ENCODE measurements at places on chromosomes 11 and 22.

GRCh38 chr11:24043842-24044241 lies 453.0 kb upstream of the LUZP2 start:
- no peak for DNase-seq

DNA sequence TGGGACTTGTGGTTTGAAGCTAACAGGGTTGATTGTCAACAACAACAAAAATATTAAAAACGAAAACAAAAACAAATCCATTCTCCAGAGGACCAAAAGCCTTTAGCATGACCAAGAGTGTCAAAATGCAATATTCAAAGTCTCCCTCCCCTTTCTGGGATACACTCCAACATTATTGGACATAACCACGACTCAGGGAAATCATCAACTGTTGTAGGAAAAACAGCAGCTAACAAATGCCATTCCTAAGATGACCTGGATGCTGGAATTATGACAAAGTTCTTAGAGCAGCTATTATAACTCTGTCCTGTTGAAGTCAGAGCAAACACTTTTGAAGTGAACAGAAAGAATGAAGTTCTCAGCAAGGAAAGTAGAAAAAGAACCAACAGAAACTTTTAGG lies 143.0 kb downstream of the TMEM135 start:
- no peak for DNase-seq

DNA sequence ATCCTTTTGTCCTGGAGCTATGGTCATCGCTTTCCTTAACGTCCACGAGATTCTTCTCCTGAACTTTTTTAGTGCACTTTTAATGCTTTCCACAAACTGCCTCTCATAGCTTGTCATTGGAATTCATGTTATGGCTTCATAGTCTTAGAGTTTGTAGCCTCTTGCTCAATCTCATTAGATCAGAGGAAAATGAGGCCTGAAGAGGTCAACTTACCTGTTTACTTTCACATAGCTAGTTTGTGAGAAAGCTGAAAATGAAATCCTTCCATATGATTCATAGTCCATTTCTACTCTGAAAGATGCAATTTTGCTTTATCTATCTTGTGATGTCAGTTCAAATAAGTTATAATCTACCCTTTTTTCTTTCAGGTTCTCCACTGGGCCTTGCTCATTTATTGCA lies 1747.2 kb upstream of the RAG2 start:
- DNase-seq: no peak

DNA sequence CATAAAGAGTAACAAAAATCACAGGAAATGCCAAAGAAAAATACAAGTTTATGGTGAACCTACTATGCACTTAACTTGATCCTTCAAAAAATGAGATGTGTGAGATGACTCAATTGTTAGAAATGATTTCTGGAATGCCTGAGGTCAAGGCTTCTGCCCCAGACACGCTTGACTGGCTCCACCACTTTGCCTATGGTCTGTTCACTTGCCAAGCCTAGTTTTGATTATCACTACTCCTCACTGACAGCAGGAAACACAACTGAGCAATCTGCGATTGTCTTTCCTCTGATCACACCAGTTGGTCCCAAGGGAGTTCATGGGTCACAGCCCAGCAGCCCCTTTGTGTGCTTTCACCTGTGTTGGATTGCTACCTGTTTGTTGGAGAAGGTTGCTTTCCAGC lies 20.6 kb upstream of the PRDM10 start:
- peak; percentile 58 for DNase-seq

DNA sequence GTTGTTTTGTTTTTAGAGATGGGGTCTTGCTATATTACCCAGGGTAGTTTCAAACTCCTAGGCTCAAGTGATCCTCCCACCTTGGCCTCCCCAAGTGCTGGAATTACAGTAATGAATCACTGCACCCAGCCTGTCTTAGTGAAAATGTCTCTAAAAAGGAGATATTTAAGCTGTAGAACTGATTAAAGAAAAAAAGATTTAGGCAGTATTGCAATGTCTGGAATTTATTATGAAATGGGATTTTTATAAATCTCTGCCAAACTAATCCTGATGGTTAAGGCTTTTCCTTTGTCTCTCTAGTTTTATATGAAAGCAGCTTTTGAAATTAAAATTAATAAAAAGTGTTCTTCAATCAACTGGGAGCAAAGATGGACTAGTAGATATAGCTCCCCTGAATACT lies 2.1 kb downstream of the PLAAT3 start:
- DNase-seq: no peak

DNA sequence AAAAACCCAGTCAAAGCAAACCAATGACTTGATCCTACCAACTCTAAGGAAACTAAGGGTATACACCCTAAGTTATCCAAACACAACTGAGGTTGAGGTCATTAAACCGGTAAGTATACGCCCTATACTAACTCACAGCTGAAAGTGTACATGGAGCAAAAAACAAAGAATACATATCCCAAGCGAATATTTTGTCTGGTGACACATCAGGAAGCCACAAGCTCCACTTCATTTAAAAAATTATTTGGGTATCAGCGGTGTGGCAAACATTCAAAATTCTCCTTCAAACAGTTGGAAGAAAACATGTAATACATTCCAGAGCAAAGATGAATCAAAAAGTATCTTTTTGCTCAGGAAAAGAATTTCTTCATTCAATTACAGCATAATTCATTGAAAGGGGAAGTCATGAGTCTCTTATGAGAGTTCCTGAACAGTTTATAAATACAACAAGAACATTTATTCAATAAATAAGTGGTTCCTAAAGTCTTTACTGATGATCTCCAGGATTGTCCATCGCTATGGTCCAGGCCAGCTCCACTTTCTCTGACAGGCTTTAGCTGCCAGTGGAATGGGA lies 4.5 kb upstream of the JAML start:
- DNase-seq: no peak

GRCh38 chr11:13303668-13304649 lies 26.4 kb downstream of the BMAL1 start:
- DNase-seq: peak; percentile 16

GRCh38 chr22:31504282-31504681 lies 7.9 kb downstream of the SFI1 start:
- DNase-seq: no peak

DNA sequence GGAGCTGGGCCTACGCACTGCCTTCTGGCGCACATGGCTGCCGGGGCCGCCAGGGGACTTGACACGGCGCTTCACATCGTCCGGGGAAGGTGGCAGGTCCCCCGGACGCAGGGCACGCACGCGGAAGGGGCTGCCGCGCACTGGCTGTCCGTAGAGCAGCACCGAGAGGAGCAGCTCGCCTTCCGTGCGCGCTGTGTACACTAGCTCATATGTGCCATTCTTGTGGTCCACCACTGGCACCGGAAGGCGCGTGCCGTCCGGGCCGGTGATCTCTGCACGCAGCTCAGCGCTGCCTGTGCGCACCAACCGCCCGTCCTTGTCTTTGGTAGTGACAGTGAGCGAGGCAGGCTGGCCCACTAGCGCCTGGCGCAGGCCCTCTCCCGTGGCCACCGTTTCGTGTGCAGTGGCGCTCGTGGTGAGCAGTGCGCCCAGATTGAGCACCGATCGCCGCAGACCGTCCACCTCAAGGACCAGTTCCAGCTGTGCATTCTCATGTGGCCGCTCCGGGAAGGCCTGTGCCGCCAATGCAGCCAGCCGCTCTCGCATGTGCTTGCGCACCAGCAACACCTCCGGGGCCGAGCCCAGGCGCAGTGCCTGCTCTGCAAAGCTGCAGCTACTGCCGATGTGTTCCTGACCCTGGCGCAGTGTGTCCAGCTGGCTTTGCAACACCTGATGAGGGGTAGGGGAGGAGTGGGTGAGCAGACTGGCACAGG lies 15.7 kb upstream of the HPX start:
- DNase-seq: no peak

Data from NAMALWA (cell line).